Brain pericyte (primary cell): ENCODE measurements at places on chromosomes 5 and 9.

DNA sequence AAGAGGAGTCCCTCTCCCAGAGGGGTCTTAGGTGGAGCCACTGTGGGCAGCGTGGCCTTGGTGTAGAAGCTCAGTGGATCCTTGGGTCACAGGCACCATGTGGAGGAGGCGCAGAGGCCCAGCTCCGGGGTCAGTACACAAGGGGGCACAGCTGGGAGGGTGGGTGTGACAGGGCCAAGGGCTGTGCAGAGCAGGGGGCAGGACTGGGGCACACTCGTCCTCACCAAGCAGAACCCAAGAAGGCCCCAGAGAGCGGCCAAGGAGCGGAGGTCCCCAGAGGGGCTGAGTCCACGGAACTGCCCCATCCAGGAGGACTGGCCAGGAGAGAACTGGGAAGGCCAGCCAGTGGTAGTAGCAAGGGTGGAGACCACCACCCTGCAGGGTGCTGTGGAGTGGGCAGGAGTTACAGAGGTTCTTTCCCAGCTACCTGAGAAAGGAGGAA, 2.5 kb upstream of the LPCAT1 start:
- DNase-seq, result no peak

- no peak for DNase-seq
Observed at GRCh38 chr9:134539586-134540194, 101.9 kb upstream of the COL5A1 start.

GRCh38 chr5:174553556-174553955, 170.8 kb upstream of the MSX2 start:
- no peak for DNase-seq

- DNase-seq, result no peak
Observed at GRCh38 chr9:100087218-100087617, 11.6 kb downstream of the ERP44 start.

DNA sequence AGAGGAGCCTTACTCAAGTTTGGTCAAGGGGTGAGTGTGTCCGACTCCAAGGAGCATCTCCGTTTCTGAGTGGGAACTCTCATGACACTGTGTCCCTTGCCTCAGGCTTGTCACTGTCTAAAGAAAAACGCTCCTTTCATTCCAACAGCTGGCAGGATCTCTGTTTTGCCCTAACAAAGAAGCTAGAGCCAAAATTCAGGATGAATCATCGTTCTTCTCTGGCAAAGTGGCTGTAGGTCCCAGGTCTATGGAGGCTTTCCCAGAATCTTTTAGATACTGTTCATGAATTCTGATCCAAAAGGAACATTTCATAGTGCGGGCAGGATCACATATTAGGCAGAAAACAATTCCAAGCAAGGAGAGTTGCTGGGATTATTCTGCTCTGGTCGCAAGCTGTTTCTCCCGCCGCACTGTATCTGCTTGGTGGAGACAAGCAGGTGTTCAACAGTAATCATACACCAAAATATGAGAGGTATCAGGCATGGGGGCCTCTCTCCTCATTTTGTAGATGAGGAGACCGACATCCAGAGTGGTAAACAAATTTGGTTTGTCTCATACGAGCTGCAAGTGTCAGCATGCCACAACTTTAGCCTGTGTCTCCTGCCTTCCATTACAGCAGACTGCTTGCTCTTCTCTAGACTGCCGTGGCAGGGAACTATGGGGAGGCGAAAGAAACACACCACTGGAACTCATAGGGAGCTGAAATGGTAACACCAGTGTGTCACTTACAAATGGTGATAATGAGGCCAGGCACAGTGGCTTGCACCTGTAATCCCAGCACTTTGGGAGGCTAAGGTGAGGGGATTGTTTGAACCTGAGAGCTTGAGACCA, 72.6 kb downstream of the ENTREP1 start:
- DNase-seq, result no peak

DNA sequence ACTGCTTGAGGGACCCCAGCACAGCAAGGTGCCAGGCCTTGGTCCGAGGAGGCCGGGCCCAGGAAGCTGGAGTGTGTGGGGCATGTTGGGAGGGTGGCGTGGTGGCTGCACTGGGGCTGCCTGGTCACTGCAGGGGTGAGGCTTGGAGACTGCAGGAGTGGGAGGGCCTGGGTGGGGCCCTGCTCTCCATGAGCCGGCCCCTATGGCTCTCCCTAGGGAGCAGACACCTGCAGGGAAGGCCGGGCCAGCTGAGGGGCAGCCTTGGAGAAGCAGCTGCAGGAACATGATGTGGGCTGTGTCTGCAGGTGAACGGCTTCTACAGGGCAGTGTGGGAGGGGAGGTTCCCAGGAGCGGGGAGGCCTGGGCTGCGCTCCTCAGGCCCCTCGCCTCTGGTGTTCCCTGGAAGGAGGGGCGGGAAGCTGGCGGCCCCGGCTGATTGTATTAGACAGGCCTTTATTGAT, 41.7 kb upstream of the TMEM250 start:
- no peak for DNase-seq

- no peak for DNase-seq
Observed at GRCh38 chr9:35726931-35727330, 5.1 kb downstream of the TLN1 start.

- DNase-seq, result no peak
Observed at GRCh38 chr9:90013778-90014177, 409.0 kb downstream of the GADD45G start.

GRCh38 chr9:127734247-127734746, 797 bp downstream of the TOR2A start:
- no peak for DNase-seq

- no peak for DNase-seq
Observed at GRCh38 chr9:114206221-114206789, 51.0 kb downstream of the COL27A1 start.

GRCh38 chr5:106566031-106566430, 1104.7 kb downstream of the EFNA5 start:
- DNase-seq, result no peak

DNA sequence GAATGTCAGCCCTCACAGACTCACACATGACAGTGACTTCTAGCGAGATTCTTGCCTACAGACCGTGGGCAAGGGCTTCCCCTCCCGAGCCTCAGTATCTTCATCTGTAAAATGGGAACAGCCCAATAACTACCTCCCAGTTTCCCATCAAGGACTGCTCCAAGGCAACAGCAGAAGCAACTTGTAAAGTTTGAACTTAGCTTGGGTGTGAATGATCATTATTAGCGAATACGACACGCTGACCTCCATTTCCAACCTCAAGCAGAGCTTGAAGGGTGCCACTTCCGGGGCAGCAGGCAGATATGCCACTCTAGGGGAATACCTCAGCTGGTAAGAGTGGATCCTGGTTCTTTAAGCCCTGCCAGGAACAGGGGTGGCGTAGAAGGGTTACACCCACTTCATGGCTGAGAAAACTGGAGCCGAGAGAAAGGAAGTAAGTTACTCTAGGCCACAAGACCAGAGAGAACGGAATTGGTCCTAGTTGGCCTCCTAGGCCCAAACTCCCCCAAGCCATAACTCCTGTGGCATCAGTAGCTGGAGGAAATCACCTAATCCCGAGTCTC, 2.0 kb downstream of the RNF44 start:
- DNase-seq, result no peak

DNA sequence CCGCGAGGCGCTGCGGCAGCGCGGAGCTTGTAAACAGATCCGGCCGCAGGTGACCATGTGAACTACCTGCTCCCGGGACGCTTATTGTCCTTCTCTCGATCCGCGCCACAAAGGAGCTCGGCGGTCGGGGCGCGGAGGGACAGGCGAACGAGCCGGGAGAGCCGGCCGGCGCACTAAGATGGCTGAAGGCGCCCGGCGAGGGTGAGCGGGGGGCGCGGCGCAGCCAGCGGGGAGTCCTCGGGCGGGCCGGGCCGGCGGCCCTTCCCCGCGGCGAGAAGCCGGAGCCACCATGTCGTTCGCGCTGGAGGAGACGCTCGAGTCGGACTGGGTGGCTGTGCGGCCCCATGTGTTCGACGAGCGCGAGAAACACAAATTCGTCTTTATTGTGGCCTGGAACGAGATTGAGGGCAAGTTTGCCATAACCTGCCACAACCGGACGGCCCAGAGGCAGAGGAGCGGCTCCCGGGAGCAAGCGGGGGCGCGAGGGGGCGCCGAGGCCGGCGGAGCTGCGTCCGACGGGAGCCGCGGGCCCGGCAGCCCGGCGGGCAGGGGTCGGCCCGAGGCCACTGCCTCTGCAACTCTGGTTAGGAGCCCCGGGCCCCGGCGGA, 535 bp downstream of the JMY start:
- no peak for DNase-seq

DNA sequence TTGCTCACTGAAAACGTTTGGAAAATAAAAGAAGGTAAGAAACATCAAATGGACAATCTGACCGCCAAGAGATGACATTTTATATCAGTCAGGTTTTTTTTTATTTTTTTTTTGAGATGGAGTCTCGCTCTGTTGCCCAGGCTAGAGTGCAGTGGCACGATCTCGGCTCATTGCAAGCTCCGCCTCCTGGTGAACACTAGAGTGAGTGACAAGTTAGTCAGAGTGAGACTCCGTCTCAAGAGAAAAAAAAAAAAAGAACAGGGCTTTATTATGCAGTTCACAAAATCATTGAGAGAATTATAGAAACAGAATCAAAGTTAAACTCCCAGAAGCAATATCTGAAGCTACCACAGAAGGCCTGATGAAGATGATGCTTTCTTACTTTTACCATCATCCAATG, 70.1 kb downstream of the DTWD2 start:
- DNase-seq, result no peak

GRCh38 chr5:181054138-181054537, 14.1 kb downstream of the BTNL9 start:
- no peak for DNase-seq

DNA sequence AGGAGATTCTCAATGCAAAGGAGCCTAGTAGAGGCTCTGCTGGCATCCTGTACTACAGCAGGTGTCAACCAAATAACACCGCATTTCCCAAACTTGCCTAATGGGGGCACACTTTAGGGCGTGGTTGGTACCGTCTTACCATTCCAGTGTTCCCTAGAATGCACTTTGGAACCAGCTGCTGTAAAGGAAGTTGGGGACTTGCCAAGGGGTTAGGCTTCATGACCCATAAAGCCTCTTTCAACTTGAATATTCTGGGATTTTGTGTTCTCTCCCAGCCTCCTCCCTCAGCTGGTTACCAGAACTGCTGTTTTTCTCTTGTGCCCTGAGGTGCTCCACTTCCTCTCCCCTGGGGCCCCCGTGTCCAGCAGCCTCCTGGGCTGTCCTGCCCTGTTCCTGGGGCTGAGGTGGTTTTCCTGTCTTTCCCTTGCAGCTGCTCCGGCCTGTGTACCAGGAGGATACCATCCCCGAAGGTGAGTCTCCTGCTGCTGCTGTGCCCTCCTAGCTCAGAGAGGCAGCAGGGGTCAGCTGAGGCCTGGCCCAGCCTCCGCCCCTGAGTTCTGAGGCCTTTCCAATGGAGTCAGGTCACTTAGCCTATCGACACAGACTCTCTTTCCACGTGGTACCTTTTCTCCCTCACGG, 44.7 kb downstream of the RGS3 start:
- DNase-seq, result no peak

- no peak for DNase-seq
Observed at GRCh38 chr5:42784132-42784531, 27.5 kb downstream of the CCDC152 start.

GRCh38 chr5:179113143-179113530, 53.0 kb downstream of the ZNF354C start:
- DNase-seq, result no peak

- DNase-seq, result no peak
Observed at GRCh38 chr5:14250084-14250695, 107.0 kb downstream of the TRIO start.

GRCh38 chr9:2178034-2178734, 163.0 kb downstream of the SMARCA2 start:
- DNase-seq, result no peak

DNA sequence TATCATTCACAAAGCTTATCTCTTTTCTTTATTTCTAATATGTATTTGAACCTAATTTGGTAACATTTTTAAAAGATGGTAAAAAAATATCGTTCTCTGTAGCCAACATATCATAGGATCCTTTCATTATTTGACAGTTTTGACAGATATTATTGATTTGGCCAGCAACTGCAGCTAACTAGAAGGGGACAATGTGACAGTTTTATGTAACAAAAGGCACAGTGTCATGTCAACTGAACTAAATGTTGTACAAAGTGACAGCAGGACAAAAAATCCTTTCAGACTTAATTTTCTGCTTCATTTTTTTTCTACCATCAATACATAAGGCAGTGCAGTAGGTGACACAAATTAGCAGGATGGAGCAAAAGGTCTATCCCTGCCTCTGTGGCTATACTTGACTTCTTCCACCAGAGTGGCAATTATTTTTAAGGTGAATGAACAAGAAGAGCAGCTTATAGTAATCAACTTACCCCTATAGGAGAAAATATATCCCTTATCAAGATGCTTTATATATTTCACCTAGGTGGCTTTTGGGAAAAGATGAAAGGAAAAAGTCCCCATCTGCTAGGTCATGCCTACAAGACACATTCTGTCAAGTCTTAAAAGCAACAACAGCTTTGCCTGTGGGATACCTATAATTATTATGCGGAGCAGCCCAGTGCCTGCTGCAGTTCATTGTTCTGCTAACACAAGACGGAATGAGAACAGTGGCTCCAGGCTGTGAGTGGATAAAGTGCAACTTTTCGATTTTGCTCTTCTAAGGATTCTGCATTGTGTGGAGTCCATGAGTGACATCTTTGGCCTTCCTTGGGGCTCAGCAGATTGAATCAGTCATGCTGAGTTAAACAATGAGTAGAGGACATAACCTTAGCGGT, 694.9 kb downstream of the ISL1 start:
- DNase-seq, result no peak

- DNase-seq, result no peak
Observed at GRCh38 chr9:114093031-114093471, 6.0 kb downstream of the KIF12 start.

DNA sequence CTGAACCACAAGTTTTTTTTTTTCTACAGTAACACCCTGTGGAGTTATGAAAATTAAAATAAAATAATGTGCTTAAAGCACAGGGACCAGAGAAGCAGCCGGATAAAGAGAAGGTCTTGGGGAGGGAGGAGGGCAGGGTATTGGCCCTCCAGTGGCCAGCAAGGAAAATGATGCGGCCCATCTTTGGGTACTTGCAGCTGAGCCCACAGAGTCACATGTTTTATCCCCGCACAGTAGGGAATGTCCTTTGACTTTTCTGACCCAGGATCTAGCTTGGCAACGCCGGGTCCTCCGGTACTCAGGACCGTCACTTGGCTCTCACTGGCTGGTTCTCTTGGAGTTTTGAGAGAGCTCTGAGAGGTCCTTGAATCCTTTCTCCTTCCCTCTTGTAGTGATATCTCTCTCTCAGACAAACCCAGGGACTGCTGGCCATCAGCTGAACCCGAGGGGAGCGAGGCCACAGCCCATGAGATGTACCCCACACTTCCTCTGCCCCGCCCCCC, 35.3 kb upstream of the HSPA9 start:
- no peak for DNase-seq

DNA sequence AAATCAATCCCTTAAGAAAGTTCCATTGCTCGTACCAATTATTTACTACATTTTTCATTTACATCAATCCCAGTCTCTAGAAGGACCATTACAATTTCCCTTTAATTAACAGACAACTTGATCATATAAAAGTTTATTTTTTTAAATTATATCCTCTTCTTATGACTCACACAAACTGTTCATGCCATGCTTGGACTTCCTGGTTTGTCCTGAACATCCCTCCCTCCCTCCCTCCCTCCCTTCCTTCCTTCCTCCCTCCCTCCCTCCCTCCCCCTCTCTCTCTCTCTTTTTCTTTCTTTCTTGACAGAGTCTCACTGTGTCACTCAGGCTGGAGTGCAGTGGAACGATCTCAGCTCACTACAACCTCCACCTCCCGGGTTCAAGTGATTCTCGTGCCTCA, 11.6 kb upstream of the CLTB start:
- DNase-seq, result no peak
